Activated CD4-positive, alpha-beta memory T cell treated with anti-CD3 and anti-CD28 coated beads, Interleukin-2, amount 10 ng/mL, durations not matched to agents 7 days and 5 days (primary cell): ENCODE measurements at places on chromosomes 4 and X. TPM values are rescaled to one million over a fixed set of nuclear protein-coding genes. Genes with fewer than 3 reads are reported as not detected.

DNA sequence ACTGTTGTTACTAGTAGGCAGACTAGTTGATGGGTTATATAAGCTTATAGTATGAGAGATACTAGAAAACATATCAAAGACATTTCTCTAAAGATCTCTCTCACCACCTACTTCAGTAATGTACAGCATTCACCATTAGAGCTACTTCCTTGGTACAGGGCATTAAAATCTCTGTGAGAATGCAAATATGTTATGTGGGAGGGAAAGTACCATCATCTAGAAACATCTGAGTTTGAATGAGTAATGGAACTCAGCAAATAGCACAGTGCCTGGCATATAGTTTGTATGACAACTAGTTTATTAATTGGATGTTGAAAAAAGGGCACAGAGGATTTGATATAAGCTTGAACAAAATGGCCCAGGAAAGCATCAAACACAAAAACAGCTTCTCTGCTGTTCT is 211.1 kb downstream of the GLUD2 start:
- H3K4me3 ChIP-seq = no peak overlapping the region
- no peaks in the 10 kb centered on the region for H3K36me3 ChIP-seq
- H3K27me3 ChIP-seq = no peaks in the 10 kb centered on the region
- DNase-seq = no peak
- H3K4me1 ChIP-seq = no peaks in the 10 kb centered on the region
- H3K27ac ChIP-seq = no peak overlapping the region

GRCh38 chr4:20393486-20394100 is 141.9 kb downstream of the SLIT2 start:
- no peak for DNase-seq
- H3K36me3 ChIP-seq = no peaks in the 10 kb centered on the region
- no peak overlapping the region for H3K27ac ChIP-seq
- no peaks in the 10 kb centered on the region for H3K27me3 ChIP-seq
- H3K4me3 ChIP-seq = no peak overlapping the region

DNA sequence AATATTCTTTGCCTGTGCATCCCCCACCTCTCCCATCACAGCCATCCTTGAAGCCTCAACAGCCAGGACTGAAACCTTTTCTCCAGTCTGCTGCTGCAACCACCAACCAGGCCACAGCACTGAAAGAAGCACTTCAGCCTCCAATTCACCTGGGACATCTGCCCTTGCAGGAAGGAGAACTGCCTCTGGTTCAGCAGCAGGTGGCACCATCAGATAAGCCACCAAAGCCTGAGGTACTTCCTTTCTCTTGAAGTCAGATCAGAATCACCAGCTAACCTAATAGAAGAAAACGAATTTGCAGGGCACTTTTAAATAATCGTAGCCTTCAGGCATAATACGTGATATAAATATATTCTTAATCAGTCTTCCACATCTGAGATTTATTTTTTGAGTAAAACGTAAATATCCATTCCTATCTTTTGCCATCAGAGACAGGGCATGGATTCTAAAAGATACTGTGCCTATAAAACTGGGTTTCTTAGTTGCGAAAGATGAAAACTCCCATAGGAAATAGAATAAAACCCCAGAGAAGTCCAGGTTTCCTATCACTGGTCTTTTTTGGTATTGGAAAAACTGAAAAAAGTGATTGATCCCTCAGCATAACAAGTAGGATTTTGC is 9.5 kb downstream of the AMBN start:
- no peaks in the 10 kb centered on the region for H3K27me3 ChIP-seq
- no peaks in the 10 kb centered on the region for H3K36me3 ChIP-seq
- H3K4me1 ChIP-seq = no peaks in the 10 kb centered on the region
- no peak overlapping the region for H3K4me3 ChIP-seq

DNA sequence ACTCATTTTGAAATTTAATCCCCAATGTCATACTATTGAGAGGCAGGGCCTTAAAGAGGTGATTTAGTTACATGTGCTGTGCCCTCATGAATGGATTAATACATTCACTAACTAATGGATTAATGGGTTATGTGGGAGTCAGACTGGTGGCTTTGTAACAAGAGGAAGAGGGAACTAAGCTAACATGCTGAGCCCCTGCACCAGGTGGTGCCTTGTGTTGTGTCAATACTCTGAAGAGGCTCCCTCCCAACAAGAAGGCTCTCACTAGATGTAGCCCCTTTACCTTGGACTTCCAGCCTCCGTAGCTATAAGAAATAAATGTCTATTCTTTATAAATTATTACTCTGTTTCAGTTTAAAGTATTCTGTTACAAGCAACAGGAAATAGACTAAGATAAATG is 411.9 kb upstream of the EMCN start:
- no peaks in the 10 kb centered on the region for H3K27me3 ChIP-seq
- H3K4me3 ChIP-seq = no peak overlapping the region
- no peak for DNase-seq
- H3K36me3 ChIP-seq = no peaks in the 10 kb centered on the region
- peaks cover 13% of the 10 kb centered on the region for H3K4me1 ChIP-seq
- H3K27ac ChIP-seq = no peak overlapping the region

DNA sequence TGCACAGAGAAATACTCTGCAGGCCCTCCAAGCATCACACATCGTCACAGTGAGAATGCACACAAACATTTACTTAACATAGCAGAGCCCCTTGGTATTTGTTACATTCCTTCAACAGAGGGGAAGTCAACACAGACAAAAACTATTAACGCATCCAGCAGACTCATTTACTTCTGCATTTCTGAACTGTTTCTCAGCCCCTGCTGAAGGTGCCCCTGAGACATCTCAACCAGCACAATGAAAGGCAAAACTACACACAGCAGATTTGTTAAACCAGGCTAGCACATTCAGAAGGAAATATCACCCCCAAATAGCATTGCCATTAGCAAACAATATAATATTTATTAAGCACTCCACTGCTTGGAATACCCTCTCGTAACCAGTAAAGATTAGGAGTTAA is 367.0 kb downstream of the RAB28 start:
- no peaks in the 10 kb centered on the region for H3K27me3 ChIP-seq
- H3K4me1 ChIP-seq = no peaks in the 10 kb centered on the region
- no peaks in the 10 kb centered on the region for H3K36me3 ChIP-seq
- H3K4me3 ChIP-seq = no peak overlapping the region
- H3K27ac ChIP-seq = no peak overlapping the region

DNA sequence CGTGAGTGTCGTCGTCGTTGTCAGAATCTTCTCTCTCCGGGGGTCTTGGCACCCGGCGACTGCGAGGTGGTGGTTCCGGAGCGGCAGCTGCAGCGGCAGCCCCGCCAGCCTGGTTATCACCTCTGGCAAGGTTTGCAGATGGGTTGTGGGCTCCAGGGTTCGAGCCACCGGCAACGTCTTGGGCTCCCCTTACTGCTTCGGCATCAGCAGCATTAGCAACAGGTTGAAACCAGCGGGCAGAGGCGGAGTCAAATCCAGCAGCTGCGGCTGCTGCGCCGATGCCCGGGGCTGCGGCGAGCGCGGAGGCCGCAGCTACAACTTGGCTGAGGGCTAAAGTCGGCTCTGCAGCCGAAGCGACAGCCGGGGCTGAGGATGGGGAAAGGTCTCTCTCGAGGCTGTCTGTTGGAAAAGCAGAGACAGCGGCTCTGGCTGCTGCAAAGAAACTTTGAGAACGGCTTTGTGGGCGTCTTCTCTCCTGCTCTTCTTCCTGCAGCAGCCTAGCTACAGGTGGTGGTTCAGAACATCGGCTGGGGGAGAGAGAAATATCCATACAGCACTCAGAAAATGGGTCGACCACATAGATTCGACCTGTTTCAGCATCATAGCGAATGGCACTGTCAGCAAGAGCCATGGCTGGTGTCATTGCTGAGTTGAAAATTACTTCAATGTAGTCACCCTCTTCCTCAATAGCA is 3.6 kb downstream of the IRS4 start:
- peaks cover 27% of the 10 kb centered on the region for H3K27me3 ChIP-seq
- H3K27ac ChIP-seq = no peak overlapping the region
- H3K4me3 ChIP-seq = no peak overlapping the region

GRCh38 chr4:188279184-188279583 is 139.9 kb downstream of the TRIML1 start:
- no peak overlapping the region for H3K27ac ChIP-seq
- H3K4me3 ChIP-seq = no peak overlapping the region
- H3K27me3 ChIP-seq = no peaks in the 10 kb centered on the region
- no peaks in the 10 kb centered on the region for H3K36me3 ChIP-seq
- no peaks in the 10 kb centered on the region for H3K4me1 ChIP-seq

DNA sequence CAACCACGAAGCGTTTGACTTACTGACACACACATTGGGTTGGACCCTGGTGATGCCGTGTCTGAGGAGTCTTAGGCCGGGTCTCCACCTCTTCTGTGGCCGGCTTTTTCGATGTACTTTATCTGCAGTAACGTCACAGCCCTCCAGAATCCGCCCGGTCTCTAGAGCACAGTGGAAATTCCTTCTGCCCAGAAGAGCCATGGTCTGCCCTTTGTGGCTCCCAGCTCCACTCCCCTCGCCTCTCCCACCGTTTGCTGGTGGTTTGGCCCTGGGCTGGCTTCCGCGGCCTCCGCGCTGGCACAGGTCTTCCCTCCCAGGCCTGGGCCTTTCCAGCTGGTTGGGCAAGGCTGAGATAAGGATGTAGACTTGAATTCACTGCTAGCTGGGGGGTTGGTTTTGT is 4.3 kb downstream of the MAEA start:
- peak overlapping the region; percentile 18 for H3K27ac ChIP-seq
- H3K4me1 ChIP-seq = peaks cover 48% of the 10 kb centered on the region
- H3K4me3 ChIP-seq = no peak overlapping the region
- peaks cover 31% of the 10 kb centered on the region for H3K36me3 ChIP-seq
- H3K27me3 ChIP-seq = no peaks in the 10 kb centered on the region

GRCh38 chr4:61493041-61493440 is 292.9 kb downstream of the ADGRL3 start:
- H3K4me1 ChIP-seq = no peaks in the 10 kb centered on the region
- no peaks in the 10 kb centered on the region for H3K27me3 ChIP-seq
- H3K27ac ChIP-seq = no peak overlapping the region
- H3K4me3 ChIP-seq = no peak overlapping the region
- no peaks in the 10 kb centered on the region for H3K36me3 ChIP-seq

DNA sequence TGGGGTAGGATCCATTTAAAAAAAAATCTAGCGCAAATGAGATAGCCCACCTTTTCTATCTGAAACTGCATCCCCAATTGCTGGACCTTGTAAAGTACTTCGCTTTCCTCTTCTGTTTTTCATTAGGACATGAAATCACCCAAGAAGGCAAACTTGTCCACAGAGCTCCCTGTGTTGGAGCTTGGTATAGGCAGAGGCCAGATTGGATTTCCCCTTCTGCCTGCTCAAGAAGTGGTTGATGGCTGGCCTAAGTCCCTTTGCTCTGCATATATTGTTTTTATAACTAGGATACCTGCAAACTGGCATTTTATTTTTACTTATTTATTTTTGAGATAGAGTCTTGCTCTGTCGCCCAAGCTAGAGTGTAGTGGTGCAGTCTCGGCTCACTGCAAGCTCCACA is 28.4 kb downstream of the RNF4 start:
- H3K27me3 ChIP-seq = no peaks in the 10 kb centered on the region
- H3K4me1 ChIP-seq = peaks cover 6% of the 10 kb centered on the region
- DNase-seq = no peak
- peaks cover 79% of the 10 kb centered on the region for H3K36me3 ChIP-seq
- no peak overlapping the region for H3K4me3 ChIP-seq

DNA sequence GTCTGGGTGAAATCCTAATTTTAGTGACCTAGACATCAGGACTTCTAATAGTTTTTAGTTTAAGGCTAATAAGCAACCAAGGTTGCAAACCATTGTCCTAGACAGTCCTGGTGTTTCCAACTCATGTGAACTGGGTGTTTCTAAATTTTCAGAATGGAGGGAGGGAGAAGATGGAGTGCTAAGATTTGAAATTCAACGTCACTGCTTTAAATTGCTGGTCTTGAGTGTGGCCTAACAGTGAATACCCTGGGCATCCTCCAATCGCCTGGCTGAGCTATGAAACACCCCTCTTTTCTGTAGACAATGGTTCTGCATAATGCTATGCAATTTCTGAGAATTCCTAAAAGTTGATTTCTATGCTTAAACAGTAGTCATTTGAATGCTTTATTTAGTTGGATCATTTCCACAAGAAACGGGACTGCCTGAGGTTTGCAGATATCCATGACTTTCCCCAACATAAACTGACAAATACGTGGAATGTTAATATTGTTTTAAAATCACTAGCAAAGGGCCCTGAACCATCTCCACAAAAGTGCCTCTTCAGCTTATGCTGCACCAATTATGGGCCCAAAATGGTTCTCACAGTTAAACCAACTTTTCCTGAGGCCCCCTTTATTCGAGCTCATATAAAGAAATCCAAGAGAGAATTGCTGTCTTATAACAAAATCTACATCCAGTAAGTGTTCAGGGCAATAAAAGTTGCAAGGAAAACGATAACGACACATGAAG is 1.1 kb downstream of the FBXL5 start:
- peak overlapping the region; percentile 94 for H3K4me3 ChIP-seq
- H3K4me1 ChIP-seq = peaks cover 52% of the 10 kb centered on the region
- H3K27ac ChIP-seq = peak overlapping the region; percentile 89
- peak; percentile 29 for DNase-seq

- peak overlapping the region; percentile 98 for H3K4me3 ChIP-seq
- H3K4me1 ChIP-seq = peaks cover 19% of the 10 kb centered on the region
- H3K27ac ChIP-seq = peak overlapping the region; percentile 16
- DNase-seq = peak; percentile 31
- H3K36me3 ChIP-seq = peaks cover 6% of the 10 kb centered on the region
Measured at GRCh38 chrX:16786791-16787735, 797 bp downstream of the TXLNG start.

DNA sequence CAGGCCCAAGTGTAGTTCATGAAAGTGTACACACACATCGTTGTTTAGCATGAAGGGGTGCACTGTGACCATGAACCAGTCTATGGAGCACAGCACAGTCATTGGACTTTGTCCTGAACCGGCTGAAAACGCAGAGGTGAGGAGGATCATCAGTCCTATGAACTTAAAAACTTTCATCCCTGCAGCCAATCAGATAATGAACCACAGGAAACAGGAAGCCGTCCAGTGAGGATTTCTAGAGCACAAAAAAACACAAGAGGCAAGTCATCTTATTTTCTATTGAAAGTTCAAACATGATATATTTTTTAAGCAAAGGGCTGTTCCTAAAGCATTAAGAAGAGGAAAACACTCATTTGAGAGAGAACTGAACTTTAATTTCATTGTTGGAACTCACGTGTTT is 91.8 kb downstream of the PLAC1 start:
- H3K27ac ChIP-seq = no peak overlapping the region
- peaks cover 4% of the 10 kb centered on the region for H3K4me1 ChIP-seq
- no peak overlapping the region for H3K4me3 ChIP-seq
- no peak for DNase-seq
- H3K36me3 ChIP-seq = no peaks in the 10 kb centered on the region

DNA sequence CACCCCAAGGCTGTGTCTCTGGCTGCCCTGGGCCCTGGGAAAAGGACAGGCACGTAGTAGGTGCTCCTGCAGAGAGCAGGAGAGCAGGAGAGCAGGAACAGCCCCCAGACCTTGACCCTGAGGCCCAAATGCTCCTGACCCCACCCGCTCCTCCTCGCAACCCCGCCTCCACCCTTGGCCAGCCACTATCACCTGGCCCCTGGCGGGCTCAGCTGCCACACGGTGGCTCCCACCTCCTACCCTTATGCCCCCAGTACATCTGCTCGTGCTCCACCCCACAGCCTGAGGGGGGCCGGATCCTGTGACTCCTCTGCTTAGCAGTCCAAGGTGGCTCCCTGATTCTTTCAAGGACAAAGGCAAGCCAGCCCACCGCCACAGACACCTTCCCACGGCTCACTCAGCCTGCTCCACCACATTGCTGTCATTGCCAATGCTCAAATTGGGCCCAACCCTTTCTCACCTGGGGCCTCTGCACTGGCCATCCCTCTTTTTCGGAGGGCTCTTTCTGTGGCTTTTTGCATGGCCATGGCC is 5.4 kb upstream of the HAUS7 start:
- DNase-seq = no peak
- peaks cover 11% of the 10 kb centered on the region for H3K4me1 ChIP-seq
- H3K36me3 ChIP-seq = no peaks in the 10 kb centered on the region
- H3K27ac ChIP-seq = no peak overlapping the region

Gene MAGEB6B
- not detected for total RNA-seq

Gene ZMAT1
- total RNA-seq = 3.6 TPM

Gene TBX22
- total RNA-seq = not detected

Gene TBC1D9
- 0.15 TPM for total RNA-seq

Gene SMR3B
- total RNA-seq = not detected
